GM23338 (cell line): ENCODE measurements at places on chromosomes 6 and 20. TPM values are rescaled to one million over a fixed set of nuclear protein-coding genes. Genes with fewer than 3 reads are reported as not detected.

Gene CST5
- not detected in 2 replicates for polyA plus RNA-seq

Gene CD83
- polyA plus RNA-seq: 6.0 and 8.1 TPM in 2 replicates

Gene GRM1
- 0.29 and 0.49 TPM in 2 replicates for polyA plus RNA-seq

Gene TOMM34
- 27.1 and 27.4 TPM in 2 replicates for polyA plus RNA-seq

Gene RMND1
- polyA plus RNA-seq: 23.5 and 27.5 TPM in 2 replicates

Gene OPRM1
- polyA plus RNA-seq: not detected in 2 replicates

Gene B3GAT2
- 0.92 and 1.7 TPM in 2 replicates for polyA plus RNA-seq

Gene LTB
- polyA plus RNA-seq: 0.83 and 1.7 TPM in 2 replicates
